Activated CD8-positive, alpha-beta T cell treated with anti-CD3 and anti-CD28 coated beads for 36 hours (primary cell): ENCODE measurements at places on chromosomes 5 and 9.

- no peak for DNase-seq
Measured at GRCh38 chr9:17862101-17862500, 283.2 kb downstream of the SH3GL2 start.

- no peak for DNase-seq
Measured at GRCh38 chr5:145015146-145015545, 820.0 kb downstream of the PRELID2 start.

DNA sequence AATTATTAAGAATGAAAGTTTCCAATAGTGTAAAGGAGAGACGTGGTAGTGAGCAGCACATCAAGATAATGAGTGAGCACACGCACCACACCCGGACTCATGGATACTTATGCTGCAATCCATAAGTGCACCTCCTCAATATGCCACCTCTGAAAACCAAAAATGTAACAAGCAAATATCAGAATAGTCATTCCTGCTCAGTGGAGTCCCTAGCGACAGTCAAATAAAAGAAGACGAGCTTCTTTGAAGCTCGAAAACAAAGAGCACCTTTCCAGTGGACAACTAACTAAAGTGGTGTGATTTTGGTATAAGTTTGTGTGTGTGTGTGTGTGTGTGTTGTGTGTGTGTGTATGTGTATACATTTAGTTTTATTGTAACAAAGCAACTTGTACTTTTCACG, 241.3 kb downstream of the DEPDC1B start:
- DNase-seq, result no peak

DNA sequence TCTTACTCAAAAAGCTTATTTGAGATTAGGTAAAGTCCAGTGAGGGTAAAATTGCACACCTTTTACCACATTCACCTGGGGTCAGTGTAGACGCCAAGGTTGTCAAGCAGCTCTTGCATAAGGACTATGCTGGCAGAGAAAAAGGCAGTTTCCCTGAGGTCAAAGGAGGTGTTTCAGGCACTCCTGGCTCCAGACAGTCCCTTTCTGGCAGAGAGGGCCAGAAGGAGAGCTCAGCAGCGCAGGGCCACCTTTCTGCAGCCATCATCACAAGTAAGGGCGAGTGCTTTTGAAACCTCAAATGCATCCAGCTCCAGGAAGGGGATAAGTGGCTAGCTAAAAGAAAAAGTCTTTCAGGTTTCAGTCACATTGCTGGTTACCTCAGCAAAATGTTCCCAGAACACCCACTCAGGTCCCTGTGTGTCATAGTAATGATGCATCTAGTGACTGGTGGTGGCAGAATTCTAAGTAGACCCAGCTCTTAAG, 16.7 kb upstream of the IL13 start:
- peak; percentile 84 for DNase-seq

DNA sequence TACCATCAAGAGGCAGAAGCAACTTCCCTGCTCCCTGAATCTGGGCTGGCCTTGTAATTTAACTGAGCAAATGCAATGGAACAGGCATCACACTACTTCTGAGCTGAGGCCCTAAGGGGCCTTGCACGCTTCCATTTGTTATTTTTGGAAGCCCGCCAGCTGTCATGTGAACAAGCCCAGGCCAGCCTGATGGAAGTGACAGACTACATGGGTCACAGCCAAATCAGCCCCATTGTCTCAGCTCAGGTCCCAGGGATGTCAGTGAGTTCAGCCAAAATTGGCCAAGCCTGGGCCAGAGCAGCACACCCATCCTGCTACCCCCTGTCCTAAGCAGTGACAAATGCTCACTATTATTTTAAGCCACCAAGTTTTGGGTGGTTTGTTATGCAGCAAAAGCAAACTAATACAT, 72.8 kb downstream of the PRRT1B start:
- no peak for DNase-seq

DNA sequence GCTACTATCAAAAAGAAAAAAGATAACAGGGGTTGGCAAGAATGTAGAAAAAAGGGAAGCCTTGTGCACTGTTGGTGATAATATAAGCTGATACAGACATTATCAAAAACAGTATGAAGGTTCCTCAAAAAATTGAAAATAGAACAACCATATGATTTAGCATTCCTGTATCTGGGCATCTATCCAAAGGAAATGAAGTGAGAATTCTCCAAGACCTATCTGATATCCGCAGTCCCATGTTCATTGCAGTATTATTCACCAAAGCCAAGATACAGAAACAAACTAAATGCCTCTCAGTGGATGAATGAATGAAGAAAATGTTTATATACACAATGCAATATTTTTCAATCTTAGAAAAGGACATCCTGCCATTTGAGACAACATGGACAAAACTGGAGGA, 1943.3 kb downstream of the MAT2B start:
- DNase-seq, result no peak

DNA sequence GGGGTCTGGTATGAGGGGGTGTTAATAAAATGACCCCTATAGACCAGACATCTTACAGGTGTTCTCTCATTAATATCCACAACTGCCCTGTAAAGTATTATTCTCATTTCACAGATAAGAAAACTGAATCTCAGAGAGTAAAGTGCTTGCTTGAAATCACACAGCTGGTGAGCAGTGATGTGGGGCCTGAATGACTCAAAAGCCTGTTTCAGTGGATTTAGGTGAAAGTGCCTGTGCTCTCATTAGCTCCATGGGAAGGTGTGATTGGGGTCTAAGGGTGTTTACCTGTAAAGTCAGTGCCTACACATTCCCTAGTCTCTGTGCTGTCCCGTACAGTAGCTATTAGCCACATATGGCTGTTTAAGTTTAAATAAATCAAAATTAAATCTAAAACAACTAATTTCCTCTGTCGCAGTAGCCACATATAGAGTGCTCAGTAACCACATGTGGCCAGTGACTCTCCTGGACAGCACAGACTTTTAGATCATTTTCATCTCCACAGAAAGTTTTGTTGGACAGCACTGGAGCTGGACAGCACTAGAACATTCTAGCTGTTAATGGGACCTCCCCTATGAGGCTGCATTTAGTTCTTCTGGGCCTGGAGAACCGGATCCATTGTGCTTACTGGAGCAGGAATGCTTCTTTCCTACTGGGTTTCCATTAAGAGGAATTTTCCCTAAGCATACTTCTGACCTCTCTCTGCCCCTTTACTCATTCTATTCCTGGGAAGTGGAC, 52.5 kb upstream of the SEMA6A start:
- DNase-seq, result no peak

DNA sequence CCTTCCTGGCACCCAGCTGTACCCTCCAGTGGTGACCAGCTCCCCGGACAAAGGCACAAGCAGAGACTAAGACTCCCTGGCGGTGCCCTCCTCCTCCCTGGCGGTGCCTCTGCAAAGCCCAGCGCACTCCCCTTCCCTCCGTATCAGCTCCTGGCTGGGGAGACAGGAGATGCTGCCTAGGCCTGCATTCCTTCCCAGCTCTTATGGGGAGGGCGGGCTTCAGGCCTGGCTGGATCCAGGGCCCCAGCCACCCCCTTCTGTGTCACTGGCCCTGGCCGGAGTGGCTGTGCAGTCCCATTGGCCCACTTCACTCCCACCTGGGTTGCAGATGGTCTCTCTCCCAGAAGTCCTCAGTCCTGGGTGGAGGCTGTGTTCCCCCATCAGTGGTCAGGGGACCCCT, 6.4 kb downstream of the LCN12 start:
- DNase-seq, result no peak

GRCh38 chr5:109844695-109845094, 155.0 kb downstream of the MAN2A1 start:
- no peak for DNase-seq

GRCh38 chr5:27814983-27815382, 776.6 kb upstream of the CDH9 start:
- no peak for DNase-seq

- DNase-seq, result no peak
Measured at GRCh38 chr5:151580239-151580638, 10.9 kb downstream of the FAT2 start.

DNA sequence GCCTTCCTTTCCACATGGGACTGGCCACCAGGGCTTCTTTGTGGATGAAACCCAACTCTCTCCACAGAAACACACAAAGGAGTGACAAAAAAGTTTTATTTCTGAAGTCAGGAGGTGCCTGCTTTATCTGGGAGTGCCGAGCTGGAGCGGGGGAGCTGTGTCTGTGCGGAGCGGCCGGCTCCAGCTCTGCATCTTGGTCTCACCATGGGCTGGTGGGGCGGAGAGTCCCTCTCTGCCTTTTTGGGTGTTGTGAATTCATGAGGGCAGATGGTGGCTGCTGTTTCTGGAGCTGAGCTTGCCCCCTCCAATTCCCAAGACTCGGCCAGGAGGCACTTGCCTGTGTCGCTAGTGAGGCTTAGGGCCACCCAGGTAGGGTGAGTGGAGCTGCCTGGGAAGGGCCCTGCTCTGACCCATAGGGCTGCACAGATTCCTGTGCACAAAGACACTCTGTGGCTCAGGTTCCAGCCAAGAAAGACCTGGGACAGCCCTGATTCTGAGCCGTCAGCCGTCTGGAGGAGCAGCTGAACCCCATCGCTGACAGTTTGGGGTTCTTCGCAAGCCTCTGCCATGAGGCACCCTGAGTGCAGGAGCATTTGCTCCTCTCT, 1.4 kb downstream of the DBH start:
- DNase-seq, result no peak

DNA sequence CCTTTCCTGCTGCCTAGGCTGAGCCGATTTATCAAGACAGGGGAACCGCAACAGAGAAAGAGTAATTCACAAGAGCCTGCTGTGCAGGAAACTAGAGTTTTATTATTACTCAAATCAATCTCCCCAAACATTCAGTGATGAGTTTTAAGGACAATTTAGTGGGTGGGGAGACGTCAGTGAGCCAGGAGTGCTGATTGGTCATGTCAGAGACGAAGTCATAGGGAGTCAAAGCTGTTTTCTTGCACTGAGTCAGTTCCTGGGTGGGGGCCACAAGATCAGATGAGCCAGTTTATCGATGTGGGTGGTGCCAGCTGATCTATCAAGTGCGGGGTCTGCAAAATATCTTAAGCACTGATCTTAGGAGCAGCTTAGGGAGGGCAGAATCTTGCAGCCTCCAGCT, 19.0 kb downstream of the SNX24 start:
- peak; percentile 16 for DNase-seq

DNA sequence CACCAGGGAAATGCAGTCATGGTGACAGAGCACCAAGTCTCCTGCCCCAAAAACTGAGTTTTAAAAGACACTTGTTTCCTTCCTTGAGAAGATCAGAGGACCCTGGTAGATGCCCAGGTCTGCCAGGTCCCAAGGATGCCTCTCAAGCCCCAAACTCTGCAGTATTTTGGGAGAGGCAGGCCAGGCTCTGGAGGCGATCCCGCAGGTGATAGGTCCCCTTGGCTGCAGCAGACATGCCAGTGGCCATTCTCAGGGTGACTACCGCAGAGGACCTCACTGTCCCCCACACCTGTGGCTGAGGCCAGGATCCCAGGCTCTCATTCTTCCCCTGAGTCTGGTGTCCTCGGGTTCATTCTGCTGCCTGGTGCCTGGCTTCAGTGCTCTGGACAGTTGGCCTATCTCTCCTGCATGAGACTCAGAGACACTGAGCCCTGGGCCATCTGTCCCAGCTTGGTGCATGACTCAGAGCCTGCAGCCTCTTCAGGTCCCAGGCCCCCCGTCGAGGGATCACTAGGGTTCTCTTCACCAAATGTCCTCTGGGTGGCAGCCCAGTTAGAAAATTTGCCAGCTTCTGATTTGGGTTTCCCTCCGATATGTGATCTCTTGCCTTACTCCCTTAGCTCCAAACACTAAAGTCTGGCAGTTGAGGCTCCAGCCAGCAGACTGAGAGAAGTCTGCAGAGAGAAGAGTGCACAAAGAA, 59.7 kb upstream of the GARNL3 start:
- peak; percentile 30 for DNase-seq
